ENCODE measurements at places on chromosomes 11 and 22.

DNA sequence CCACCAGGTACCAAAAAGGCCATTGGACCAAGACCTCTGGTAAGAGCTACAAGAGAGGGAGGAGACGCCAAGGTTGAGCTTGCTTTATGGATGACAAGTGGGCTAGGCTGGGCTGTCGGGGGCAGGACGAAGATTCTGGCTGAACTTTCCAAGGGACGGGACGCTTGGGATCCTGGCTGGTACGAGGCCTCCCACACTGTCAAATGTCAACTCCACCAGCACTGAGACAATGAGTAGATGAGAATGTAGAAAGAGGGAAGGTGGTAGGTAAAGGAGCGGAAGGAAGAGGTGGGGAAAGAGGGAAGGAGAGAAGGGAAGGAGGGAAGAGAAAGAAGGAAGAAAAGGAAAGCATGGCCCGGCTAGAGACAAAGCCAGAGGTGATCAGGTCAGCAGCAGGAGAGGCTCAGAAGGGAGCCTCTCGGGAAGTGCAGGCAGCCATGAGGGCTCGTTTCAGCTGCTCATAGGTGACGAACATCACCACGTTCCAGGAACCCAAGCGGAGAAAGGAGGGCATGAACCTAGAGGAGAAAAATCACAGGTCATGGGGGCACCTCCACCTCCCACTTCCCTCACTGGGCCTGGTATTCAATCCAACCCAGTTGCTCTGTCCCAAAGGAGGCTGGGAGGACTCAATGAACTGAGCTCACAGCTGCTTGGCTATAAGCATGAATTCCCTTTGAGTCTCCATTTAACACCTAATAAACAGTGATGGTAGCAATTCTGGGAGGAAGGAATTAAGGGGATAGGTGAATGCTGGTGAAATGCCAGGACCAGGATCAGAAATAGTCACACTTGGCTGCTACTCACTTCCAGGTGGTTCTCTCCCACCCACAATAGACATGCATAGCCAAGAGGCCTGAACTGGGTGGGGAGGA lies 7.8 kb downstream of the UCP2 start:
- DNase-seq: no peak

DNA sequence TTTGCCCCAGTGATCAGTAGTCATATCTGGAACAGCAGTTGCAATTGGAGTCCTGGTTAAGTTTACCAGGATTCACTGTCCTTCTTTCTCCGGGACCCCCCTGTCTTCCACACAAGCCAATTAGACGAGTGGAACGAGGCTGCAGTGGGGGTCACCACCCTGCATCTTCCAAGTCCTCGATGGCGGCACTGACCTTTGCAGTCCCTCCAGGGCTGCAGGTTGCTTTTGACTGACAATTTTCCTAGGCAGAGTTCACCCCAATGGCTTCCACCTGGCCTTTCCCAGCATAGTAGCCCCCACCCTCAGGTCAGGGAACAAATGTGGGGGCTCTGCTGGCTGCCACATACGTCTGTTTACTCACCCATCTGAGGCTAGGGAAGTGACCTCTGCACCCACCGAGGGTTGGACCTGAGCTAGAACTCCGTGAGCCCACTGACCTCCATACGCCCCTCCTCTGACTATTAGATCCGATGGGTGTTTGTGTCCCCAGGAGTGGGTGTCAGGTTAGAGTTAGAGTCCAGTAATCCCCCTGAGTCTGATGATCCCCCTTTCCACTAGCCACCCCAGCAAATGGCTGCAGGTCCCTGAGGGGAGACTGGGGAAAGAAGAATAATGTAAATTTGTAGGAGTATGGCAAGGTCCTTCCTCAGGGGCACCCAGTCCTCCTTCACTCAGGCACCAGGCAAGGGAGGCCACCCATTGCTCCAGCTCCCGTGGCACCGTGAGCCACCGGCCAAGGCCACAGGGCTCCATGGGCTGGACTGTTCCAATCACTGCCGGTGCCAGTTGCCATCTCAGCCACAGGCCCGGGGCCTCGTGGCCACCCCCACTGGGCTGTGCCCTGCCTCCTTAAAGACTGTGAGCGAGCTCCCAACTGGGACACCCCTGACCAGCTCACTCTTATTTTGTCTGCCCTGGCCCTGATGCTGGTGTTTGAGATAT lies 5.5 kb downstream of the C11orf21 start:
- no peak for DNase-seq

GRCh38 chr11:65110354-65110861 lies 1.3 kb upstream of the TM7SF2 start:
- peak; percentile 88 for DNase-seq

GRCh38 chr22:42792453-42792908 lies 64.6 kb downstream of the ARFGAP3 start:
- DNase-seq: no peak

GRCh38 chr11:85355921-85356320 lies 271.2 kb downstream of the DLG2 start:
- DNase-seq: no peak

DNA sequence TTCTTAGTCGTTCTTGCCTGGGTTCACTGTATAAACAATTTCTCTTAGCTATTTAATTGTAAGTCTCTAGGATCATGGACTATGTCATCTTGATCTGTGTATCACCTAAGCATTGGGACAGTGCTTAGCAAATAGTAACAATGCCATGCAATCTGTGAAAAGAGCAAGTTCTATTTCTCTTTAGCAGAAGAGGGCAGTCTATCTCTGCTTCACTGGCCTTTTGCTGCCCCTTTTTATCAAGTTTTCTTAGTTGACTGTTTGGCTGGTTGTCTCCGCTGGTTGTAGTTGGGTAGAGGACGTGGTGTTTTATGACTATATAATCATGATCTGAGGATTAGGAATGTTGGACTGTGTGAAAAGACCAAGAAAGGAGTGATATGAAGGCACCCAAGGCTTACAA lies 315.0 kb downstream of the JRKL start:
- no peak for DNase-seq

- DNase-seq: no peak
These were observed 44.7 kb upstream of the PRODH start for GRCh38 chr22:18980829-18981228.

DNA sequence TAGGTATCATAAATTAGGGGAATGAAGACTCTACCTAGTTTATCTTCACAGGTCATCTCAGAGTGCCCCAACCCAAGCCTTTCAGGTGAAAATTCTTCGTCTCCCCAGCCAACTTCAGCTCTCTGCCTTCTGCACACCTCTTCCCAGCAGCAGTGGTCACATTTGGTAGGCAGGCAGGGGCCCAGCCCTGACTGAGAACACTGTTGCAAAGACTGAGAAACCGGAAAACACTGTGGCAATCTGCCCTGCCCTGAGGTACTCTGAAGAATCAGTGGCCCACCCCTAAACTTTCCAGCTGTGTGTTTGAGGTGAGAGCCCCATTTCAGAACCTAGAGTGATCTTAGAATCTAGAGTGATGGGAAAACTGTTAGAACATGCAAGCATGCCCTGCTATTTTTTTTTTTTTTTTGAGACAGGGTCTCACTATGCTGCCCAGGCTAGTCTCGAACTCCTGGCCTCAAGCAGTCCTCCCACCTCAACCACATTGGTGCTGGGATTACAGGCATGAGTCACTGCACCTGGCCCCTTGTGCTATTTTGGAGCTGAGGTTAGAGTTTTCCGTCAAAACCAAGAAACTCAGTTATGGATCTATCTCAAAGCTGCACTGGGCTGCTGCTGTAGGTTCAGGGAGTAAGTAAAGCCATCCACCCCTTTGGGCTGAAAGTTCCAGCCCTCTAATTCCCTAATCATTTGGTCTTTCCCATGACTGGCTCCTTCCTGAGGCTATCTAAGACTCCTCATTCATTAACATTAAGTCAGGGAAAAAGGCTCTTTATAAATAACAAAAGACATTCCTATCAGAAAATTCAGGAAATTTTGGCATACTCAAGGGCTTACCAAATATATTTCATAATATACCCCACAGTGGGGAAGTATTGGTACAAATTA lies 1.7 kb upstream of the LDHA start:
- no peak for DNase-seq

GRCh38 chr11:57457643-57458023 lies 2.7 kb upstream of the RTN4RL2 start:
- DNase-seq: no peak

DNA sequence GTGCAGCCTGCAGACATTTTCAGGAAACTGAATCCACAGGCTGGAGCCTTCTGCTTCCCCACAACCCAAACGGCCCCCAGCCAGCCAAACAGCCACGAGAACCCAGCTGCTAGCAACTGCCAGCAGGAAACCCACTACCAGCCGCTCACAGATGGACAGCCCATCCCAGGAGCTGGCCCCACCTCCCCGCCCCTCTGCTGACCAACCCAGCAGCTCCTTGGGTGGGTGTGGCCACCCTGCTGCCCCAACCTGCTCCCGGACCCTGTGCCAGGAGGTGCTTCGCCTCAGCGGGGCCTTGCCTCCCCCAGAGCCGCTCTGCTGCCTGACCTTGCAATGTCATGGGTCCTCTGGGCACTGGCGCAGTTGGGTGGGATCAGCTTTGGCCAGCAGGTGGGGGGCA lies 8.2 kb upstream of the CCDC188 start:
- no peak for DNase-seq

GRCh38 chr11:61102667-61103571 lies 630 bp downstream of the CD5 start:
- DNase-seq: no peak

GRCh38 chr11:94186342-94187203 lies 57.9 kb downstream of the PANX1 start:
- DNase-seq: no peak

GRCh38 chr11:134393638-134394037 lies 18.4 kb downstream of the B3GAT1 start:
- no peak for DNase-seq

DNA sequence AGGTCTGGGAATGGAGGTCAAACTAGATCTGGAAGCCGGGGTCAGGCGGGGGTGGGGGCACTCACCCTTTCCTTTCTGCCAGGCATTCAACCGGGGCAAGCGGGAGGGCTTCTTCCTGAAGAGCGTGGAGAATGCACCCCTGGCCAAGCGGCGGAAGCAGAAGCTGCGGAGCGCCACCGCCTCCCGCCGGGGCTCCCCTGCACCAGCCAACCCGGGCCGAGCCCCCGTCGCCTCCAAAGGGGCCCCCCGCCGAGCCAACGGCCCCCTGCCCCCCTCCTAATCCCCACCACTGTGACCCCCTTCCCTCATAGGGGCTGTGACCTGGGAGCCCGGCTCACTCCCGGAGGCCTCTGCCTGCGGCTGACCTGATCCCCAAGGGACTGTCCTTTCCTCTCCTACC lies 12.2 kb downstream of the RPS6KA4 start:
- no peak for DNase-seq

DNA sequence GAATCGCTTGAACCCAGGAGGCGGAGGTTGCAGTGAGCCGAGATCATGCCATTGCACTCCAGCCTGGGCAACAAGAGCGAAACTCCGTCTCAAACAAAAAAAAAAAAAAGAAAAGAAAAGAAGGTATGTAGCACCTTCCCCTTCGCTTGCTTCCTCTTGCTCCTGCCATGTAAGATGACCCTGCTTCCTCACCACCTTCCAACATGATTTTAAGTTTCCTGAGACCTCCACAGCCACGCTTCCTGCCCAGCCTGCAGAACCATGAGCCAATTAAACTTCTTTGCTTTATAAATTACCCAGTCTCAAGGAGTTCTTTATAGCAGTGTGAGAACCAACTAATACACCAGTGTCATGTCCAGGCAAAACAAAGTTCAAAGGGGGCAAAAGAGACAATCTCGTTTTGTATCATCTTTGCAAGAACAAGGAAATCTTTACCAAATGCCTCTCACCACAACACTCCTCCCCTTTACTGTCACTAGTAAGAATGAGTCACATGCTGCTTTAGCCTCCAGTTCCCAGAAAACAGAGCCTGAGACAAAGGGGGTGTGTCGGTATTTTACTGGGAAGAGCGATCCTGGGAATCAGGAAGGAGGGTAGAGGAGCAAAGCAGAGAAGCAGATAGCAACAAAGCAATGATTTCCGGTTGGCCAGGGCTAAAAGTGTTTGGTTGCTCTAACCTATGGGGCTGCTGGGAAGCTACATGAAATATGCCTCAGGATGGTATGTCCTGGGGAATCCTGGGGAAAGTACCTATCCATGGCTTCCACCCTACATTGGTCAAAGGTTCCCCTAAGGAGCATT lies 10.5 kb upstream of the MCHR1 start:
- DNase-seq: no peak

DNA sequence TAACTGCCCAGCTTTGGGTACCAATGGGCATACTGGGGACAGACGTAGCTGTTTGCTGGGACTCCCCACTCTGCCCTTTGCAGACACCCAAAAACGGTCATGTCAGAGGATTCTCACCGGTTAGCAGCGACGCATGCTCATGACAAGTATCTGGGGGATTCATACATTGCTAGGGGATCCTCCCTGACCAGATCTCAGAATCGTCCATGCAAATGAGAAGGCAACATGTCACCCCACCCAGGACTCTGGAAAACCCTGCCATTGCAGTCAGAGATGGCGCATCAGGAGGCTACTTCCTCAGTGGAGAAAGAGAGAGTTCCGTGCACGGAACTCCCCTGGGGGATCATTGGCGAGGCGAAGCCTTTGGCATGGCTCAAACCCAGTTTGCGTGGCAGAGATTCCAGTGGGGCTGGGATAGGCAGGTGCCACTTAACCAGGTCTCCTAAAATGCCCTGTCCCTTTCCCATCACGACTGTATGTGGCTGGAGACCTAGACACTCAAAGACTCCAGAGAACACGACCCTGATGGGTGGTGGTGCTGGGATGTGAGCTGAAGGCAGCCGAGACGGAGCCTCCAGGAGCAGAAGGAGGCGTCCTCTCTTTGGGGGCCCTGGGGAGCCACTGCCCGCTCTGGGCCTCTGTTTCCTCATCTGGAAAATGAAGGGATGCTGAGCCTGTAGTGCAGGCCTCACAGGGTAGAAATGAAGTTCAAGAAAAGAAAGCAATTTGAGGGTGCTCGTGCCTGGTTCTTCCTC lies 4.9 kb downstream of the RGL4 start:
- DNase-seq: no peak

DNA sequence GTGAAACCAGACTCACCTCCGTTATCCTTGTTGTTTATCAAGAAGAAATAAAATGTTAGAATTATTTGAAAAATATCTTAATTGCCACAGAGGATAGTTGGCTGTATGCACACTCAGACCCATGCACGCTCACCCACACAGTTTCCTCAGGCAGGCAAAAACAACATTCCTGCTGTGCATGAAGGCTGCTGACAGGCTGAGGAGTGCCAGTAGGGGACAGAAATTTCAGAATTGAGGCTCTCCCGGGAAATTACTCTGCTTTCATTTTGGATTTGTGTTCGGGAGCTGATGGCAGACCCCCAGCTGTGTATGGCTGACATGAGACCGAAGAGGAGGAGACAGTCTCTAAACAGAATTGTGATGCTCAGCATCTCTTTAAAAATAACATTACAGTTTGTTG lies 87.5 kb downstream of the AMOTL1 start:
- DNase-seq: no peak

DNA sequence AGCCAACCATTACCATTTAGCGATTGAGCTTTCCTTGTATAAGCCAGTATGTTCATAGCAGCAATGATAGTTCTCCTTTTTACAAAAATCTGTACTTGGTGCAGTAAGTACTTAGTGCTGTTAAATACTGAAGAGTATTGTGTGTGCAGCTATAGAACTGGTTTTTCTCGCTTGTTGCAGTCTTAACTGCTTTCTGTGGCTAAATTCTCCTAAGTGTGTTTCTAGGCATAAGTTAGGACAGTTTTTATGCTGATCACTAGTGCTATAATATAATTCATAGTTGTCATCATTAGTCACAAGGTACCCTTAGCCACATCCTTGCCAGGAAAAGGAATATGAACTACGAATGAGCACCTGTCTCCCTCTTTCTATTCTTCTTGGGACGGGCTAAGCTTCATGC lies 107.7 kb downstream of the GRAMD1B start:
- no peak for DNase-seq
